ENCODE measurements at places on chromosomes 1 and 21.

GRCh38 chr1:69312055-69312732, 255.5 kb upstream of the LRRC7 start:
- no peak for DNase-seq

DNA sequence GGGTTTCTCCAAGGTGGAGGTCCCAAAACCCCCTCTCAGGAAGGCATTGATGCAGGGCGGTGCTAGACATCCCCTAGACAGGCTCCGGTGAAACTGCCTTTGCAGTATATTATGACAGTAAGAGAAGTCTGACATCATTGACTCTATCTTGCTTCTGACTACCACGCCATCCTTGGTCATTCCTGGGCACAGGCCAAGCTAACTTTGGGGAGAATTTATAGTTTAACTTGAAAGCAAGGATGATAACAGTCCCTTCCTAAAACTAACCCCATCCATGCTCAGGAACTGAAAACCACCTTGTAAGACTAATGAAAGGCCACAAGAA, 30.3 kb downstream of the RSPH1 start:
- DNase-seq = no peak

DNA sequence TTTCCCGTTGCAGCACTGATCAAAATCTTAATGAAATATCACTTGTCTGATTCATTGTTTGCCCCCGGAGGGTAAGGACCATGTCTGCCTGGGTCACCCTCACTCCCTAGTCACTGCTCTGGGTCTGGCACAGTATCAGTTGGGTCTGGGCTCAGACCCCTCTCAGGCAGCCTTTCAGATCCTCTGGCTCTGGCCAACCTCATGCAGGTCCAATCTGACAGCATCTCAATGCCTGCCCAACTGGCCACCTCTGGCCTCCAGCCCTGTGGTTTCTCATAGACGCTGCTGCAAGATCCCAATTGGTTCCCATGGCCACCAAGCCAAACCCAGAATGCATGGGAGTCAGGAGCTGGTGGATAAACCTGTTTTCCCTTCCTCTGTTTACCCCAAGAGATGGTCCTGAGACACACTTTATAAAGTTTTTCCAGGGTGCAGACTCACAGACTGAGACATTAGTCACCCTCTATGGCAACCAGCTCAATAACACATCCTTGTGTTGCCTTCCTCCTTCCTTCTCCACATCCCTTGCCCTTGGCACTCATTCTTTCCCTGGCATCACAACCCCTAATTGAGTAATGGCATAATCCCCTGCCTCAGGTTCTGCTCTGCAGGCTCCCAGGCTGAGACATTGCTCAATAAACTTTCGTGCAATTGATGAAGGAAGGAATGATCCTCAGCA, 199.2 kb downstream of the GRIK3 start:
- no peak for DNase-seq

DNA sequence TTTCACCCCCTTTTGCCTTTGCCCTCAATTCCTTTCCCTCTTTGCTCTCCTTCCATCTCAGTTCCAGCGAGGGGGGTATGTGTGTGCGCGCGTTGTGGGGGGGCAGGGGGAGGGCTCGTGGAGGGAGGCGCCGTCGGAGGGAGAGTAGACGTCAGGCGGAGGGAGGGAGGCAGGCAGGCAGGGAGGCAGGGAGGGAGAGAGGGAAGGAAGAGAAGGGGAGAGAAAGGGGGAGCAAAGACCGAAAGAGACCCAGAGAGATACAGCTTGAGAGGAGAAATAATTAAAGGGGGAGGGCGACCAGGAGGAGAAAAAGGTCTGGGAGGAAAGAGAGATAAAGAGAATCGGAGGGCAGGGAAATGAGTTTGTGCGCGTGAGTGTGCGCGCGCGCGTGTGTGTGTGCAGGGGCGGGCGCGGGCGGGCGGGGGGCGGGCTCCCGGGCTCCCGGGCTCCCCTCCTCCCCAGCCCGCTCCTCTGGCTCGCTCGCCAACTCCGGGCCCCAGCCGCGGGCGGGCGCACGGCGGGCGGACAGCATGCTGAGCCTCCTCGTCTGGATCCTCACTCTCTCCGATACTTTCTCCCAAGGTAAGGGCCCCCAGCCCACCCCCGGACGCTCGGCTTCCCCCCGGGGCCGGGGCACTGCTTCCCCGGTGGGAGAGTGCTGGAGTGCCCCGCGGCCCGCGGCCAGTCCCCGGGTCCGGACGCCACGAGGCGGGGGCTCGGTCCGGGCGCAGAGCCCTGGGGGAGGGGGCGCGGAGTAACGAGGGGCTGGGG, at the start of gene KIRREL1:
KIRREL1 (plus strand) TSS at position 499 of the 771 bp plus-strand sequence; CDS start at position 531, 32 bp downstream.
- DNase-seq = peak; percentile 1

DNA sequence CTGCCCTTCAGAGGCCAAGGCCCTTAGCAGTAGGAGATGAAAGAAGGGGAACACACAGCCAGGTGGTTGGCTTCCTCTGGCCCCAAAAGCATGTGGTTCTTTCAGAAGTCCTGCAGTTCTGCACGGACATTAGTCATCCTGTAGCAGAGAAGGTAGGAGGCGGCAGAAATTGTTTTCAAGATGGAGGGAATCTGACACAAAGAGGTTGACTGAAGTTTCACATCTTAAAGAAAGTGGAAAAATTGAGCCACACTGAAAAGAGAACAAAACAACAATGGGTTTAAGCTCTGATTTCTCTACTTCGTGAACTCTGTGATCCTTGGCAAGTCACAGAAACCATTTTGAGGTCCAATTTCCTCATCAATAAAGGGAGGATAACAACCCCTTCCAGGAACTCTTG, 125.3 kb upstream of the DNAH14 start:
- DNase-seq = no peak

Measured in stimulated activated CD4-positive, alpha-beta T cell treated with anti-CD3 and anti-CD28 coated beads, Interleukin-2, amount 100 ng/mL, for 4 hours (primary cell).